ENCODE measurements at places on chromosomes 16 and 17.

- DNase-seq: no peak
These were observed 172.0 kb upstream of the SOX9 start for GRCh38 chr17:71948703-71949422.

GRCh38 chr17:78537217-78537860 lies 39.9 kb downstream of the DNAH17 start:
- no peak for DNase-seq

DNA sequence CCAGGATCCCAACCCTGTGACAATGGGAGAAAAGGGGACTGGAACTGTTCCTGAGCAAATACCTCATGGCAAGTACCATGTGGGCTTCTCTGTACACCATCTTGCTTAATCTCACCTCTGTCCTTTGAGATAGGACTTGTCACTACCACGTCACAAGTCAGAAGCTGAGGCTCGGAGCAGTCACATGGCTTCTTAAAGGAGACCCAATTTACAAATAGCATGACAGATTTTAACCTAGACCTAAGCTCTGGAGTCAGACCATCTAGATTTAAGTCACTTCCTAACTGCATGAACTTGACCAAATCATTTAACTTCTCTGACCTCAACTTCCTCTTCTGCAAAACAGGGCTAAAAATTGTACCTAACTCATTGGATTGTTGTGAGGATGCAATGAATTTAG lies 36.0 kb upstream of the CCL1 start:
- DNase-seq: no peak

GRCh38 chr16:73057291-73058210 lies 9.6 kb upstream of the ZFHX3 start:
- DNase-seq: no peak

GRCh38 chr16:13919330-13919682 lies 648 bp upstream of the ERCC4 start:
- no peak for DNase-seq

DNA sequence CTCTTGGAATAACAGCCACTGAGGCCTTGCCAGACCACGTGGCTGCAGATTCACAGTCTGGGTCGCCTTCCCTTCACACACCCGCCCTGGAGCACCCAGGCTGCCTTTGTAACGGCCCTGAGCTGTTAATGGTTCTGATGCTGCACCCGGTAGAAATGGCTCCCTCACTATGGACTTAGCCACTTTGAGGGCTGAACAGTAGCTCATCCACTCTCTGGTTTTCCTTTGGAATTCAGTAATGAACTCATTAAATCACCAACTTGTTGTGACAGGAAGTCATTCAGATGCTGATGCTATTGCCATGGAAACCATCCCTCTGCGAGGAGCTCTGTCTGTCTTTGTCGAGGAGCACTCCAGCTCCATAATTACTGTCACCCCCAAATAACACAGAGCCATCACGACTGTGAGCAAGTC lies 59.2 kb downstream of the CDK5R1 start:
- no peak for DNase-seq

- DNase-seq: no peak
These were observed 1.9 kb upstream of the GAA start for GRCh38 chr17:80099291-80100034.

DNA sequence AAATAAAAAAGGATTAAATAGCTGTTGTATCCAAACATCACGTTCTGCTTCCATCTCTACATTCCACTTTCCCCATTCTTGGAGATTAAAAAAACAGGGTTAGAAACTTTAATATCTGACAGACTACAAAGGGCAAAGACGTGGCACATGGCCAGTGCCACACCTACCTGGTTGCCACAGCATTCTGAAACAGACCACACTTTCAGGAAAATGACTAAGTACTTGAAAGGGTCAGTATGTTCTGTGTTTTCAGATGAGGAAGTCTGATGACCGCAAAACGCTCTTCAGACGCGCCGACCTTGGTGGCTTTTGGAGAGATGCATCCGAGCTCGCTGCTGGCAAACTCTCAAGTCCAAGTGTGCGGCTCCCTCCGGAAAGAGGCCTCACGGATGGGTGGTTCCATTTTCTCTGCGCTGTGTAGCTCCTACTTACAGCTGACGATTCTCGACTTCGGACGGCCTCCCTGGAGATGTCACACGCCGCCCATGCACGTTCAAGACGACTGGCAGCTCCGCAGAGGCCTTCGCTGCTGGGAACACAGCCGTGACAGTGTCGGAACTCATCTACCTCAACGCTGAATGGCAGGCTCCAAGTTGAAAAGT lies 15.5 kb downstream of the MAP1LC3B start:
- no peak for DNase-seq

DNA sequence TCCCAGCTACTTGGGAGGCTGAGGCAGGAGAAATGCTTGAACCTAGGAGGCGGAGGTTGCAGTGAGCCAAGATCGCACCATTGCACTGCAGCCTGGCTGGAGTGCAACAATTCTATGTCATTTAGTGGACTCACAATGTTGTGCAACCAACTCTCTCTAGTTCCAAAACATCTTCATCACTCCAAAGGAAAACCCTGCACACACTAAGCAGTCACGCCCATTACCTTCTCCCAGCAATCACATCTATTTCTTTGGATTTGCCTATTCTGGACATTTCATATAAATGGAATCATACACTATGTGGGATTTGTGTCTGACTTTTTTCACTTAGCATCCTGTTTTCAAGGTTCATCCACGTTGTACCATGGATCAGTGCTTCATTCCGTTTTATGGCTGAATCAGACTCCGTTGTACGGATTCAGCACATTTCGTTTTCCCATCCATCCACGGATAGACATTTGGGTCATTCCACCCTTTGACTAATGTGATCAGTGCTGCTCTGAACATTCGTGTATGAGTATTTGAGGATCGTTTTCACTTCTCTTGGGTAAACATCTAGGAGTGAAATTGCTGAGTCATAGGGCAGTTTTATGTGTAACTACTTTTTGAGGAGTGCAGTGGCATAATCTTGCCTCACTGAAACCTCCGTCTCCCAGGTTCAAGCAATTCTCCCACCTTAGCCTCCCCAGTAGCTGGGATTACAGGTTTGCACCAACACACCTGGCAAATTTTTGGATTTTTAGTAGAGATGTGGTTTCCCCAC lies 45.4 kb upstream of the EMP2 start:
- no peak for DNase-seq

DNA sequence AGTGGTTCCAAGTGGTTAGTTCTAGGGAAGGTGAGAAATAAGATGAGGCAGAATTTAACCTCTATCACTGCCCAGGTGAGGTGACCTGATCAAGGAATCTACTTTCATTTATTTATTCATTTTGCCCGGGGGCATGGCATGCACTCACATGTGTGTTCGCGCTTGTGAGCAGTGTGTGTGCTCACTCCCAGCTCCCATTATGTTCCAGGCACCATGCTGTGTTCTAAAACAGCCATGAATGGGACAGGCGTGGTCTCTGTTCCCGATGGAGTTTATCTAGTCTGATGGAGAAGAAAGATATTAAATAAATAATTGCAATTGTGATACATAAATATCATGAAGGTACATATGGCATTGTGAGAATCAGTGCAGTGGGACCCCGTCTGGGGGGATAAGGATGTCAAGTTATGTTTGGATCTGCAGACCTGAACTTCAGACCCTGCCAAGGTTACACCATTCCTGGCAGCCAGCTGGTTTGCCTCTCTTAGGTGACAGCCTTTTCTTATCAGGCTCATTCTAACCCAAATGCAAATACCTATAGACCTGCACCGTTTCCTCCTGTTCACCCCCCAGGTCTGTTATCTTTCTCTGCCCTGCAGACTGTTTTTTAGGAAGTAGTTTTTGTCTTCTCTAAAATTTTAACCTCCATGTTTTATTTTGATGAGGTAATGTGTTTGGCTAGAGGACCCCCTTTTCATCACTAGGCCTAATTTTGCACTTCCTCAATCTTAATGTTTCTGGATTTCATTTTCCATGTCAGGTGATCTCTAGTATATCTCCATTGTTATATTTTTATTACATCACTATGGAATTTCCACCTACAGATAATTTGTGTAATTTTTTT lies 11.8 kb downstream of the CYB5B start:
- no peak for DNase-seq

GRCh38 chr17:6627019-6627418 lies 13.5 kb downstream of the KIAA0753 start:
- DNase-seq: no peak

DNA sequence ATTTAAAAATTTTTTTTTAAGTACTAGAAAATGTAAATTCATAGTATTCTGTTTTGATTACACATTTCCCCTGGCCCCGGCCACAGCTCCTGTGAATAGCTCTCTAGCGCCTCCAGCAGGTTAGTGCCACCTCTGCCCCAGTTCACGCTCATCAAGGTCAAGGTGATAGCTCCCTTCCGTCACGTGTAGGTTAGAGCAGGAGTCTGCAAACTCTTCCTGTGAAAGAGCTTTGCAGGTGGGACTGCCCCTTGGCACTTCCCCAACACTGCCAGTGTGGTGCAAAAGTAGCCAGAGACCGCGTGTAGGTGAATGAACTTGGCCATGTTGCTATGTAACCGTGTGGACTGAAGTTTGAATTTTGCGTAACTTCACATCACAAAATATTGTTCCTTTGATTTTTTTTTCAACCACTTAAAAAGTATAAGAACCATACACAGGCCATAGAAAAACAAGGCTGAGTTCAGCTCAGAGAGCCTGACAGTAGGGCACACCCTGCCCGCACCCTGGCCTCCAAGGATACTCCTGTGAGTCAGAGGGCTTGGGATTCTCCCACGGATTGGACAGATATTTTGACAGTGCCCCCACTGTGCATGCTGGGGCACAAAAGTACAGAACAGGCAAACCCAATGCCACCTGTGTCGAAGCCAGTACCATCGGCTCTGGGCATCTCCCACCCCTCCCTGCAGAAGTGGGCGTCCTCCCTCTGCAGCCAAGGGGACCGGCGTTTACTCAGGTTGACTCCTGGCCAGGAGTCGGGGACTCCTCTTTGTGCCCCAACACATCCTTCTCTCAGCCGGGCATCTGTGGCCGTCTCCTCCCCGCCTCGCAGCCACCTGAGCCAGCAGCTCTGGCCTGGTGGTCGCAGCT lies 92.0 kb upstream of the CHMP6 start:
- no peak for DNase-seq

- no peak for DNase-seq
These were observed 8.9 kb downstream of the ALOX15B start for GRCh38 chr17:8047769-8048110.

DNA sequence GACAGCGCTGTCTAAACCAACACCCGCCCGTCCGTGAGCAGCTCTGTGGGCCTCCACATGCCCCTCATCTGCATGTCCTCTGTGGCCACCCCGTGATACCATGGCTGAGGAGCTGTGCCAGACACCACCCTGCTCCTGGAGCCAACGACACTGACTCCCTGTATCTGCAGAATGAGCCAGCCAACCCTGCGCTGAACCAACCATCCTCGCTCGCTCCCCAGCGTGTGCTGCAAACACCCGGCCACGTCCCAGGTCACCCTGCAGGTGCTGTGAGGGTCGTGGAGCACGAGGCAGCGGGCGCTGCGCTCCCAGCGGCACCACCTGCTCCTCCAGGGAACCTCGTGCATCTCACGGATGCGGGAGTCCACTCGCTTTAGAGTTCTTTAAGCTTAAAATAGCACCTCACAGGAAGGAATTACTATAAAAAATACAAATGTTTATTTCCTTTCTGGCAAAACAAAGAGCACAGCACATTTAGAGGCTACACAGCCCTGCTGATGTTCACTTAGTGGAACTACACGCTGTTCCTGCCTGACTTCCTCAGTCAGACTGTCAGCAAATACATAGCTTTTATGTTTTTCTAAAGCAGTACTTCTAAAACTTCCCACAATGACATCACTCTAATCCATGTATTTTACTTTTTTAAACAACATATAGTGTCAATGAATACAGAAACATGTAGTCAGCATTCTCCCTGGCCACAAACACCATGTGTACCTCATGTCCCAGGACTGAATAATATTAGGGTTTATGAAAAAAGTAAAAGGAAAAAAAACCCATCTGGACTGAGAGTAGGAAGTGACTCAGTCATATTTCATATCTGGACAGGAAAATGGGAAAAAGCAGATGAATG lies 43.5 kb downstream of the MAP1LC3B start:
- no peak for DNase-seq

DNA sequence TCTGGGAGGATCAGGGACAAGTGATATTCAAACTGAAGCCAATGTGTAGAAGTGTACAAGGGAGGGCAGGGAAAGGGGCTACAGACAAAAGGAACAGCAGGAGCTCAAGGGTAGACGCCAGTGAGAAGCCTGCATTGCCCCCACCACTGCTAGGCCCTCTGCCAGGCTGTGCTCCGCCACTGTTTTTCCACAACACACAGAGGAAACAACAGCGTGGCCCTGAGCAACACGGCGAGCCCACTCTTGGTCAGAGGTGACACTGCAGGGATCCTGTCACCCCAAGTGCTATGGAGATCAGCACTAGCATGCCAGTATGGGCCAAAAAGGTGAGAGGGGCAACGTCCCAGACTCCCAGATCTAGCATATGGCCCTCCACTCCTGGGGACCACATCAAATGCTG lies 23.4 kb downstream of the MYO18A start:
- no peak for DNase-seq

GRCh38 chr17:79600681-79601131 lies 10.1 kb downstream of the RBFOX3 start:
- no peak for DNase-seq

- no peak for DNase-seq
These were observed 1.2 kb upstream of the DPEP2 start for GRCh38 chr16:68000450-68000849.

- DNase-seq: no peak
These were observed 1.7 kb downstream of the TBKBP1 start for GRCh38 chr17:47695429-47696376.

DNA sequence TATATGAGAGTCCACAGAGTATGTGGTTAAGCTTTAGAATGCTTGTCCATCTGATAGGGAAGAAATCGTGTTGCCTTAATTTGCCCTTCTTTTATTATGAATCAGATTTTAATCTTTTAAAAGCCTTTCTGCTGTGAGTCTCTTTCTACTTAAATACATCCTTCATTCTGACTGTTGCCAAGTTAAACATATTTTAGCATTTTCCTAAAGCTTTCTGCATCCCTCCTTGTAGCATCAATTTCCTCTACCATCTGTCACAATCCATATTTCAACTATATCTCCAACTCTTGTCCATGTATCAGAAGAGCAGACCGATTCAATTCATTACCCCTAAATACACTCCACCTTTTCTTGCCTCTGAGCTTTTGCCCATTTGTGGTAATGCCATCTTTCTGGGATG lies 20.5 kb upstream of the FA2H start:
- no peak for DNase-seq

- no peak for DNase-seq
These were observed 3.2 kb downstream of the CACNG5 start for GRCh38 chr17:66837885-66838665.

DNA sequence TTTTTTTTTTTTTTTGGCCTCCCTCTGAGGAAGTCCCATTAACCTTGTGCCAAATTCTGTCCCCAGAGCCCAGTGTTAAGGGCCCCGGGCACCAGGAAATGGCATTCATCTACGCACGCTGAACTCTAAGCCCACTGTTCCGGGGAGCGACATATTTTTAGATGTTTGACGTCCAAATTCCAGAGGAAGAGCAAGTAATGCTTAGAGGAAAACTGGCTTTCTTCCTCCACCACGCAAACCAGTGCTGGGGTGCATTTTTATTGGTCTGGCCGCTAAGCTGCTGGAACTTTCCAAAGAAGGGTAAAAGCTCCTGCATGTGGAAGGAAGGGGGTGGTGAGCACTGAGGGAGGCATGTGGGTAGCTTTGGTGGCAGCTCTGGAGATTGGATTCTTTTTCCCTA lies 8.3 kb downstream of the WFDC1 start:
- DNase-seq: no peak

GRCh38 chr16:19008245-19009169 lies 24.8 kb downstream of the TMC7 start:
- DNase-seq: no peak
